ENCODE measurements at places on chromosomes 4 and X. TPM values are rescaled to one million over a fixed set of nuclear protein-coding genes. Genes with fewer than 3 reads are reported as not detected.

DNA sequence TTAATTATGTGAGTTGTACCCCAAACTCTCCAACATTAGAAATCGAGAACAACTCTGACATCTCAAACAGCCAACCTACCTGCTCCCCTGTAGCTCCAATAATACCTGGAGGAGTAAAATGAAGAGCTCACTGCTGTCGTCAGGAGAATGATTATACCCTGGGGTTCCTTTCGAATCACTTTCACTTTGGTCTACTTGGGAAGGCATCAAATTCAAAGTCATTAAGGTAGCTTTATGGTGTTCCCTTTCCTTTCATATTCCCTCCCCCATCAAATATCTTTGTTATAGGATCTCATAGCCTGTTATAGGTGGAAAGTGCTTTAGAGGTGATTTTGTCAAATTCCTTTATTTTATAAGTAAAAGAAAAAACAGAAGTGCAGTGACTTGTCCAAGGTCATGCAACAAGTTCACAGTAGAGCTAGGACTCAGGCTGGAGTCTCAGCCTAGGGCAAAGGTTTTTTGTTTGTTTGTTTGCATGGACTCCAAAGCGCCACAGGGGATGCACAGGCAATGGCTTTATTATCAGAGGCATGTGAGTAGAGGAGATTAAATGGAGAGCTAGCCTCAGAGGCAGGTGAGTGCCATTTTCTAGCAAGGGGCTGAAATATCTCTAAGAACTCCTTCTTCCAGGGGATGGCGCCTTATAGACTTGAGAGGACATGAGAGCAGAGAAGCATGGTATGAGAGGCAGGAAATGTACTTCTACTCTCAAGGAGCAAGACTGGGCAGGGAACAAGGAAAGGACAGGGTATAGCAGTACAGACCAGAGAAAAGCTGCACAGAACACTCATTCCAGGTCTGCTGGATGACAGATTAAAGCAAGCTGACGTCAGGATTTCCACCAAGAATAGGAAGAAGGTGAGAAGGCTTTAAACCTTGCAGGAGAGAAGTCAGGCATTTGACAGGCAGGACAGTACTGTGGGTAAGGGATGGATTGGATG, 262.1 kb upstream of the GPC4 start:
- DNase-seq = no peak

- DNase-seq = no peak
Measured at GRCh38 chrX:38138157-38138891, 82.3 kb downstream of the SRPX start.

- no peak for DNase-seq
Measured at GRCh38 chrX:30224536-30224935, 5.9 kb upstream of the MAGEB3 start.

- DNase-seq = peak; percentile 47
Measured at GRCh38 chr4:97994765-97995465, 148.4 kb downstream of the STPG2 start.

Gene TASL
- total RNA-seq = 0.37 TPM

- DNase-seq = no peak
Measured at GRCh38 chr4:75552452-75552851, 3.4 kb upstream of the ODAPH start.

Gene DMRTC1
- total RNA-seq = not detected

Gene GLRB
- 21.0 TPM for total RNA-seq

Gene ADH7
- not detected for total RNA-seq

Gene NAA15
- 20.1 TPM for total RNA-seq

DNA sequence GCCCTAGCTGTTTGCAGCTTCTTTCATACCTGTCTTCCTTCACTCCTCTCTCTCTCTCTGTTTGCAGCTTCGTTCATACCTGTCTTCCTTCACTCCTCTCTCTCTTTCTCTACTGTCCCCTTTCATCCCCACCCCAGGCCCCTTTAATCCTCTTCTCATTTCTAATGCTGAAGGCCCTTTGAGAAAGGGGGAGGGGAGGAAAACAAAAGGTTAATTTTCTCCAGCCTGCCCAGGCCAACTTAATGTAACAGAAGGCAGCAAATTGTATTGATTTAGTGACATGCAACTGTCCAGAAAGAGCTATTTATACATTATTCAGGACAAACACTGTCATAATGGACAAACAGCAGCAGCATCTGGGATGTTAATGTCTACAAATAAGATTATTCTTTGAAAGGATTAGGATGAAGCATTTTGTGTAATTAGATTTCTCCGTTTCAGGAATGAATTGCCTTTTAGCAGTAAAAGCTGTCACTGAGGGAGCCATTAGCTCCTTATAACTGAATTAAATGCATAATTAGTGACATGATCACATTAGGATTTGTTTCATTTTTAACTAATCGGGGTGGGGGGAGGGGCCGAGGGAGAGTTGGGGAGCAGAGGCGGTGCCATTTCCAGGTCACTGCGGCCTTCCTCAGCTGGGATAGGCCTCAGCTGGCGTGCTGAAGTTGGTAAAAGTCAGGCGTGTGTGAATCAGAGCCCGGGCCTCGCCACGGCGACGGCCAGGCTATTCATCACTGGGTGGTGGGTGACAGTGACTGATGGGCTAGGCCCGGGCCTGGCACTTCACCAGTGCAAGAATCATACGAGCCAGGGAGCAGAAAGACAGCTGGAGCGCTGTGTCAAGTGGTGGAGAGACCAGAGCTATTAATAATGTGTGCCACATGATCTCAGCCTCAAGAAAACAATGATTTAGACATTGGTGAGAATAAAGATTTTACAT, 174.5 kb downstream of the NKX6-1 start:
- peak; percentile 37 for DNase-seq

DNA sequence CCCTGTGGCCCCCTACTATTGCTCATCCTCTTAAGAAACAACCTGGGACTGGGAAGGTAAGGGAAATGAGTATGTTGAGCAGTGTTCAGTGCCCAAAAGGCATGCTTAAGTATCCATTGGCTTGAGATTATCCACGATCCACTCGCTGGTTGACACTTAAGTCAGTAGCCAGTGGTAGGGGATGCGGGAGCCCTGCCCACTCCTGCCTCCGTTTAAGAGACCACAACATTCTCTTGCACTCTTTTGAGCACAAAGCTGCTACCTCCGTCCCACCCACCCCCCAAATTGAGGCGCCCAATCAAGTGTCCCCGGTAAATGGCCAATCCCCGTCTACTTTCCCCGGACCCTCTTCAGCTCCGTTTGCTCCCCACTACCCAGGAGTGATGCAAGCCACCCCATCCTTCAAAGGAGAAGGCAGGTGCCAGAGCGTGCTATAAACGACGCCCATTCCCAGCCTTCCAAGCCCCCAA, 25.0 kb downstream of the UTP14A start:
- DNase-seq = no peak

DNA sequence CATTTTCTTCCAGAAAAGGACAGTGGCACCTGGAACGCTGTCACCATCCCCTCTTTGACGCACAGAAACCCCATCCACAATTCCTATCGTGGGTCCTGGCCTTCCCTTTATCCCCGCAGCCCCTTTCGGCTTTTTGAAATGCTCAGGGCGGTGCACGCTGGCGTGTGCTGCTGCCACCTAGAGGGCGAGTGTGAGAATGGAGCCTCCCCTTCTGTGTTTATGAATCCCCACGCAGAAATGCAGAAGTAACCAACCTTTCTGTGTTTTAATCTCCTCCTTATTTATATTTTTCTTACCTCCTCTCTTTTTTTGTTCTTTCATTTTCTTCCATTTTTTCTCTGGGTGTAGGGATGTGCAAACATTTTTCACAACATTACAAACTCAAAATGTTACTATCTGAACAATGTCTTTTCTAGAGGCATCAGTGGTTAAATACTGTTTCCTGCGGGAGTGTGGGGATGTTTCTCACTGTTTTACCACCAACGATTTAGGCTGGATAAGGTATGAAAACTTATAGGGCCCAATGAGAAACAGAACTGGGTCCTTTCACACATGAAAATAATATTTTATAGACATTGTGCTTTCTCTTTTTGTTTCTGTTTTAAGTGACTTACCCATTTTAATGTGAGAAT, 50.0 kb downstream of the TMA16 start:
- peak; percentile 39 for DNase-seq

Gene TCEAL5
- total RNA-seq = not detected

DNA sequence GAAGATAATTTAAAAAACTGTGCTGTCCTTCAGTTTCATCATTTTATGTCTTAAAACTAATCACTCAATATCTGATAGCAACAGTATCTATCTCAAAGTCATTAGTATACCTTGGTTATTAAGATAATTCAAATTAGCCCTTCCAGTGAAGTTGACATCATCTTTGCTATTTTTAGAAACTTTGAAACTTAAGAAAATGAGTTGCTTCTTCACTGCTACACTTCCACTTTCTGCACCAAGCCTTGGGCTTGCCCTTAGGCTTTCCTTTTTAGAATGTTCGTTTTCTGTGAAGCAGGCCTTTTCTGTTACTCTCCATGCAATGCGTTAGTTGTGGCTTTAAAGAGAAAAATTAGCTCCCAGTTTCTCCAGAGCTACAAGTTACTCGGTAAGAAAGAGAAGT, 4.4 kb upstream of the VAMP7 start:
- DNase-seq = no peak

- DNase-seq = no peak
Measured at GRCh38 chr4:181962321-181962720, 280.9 kb upstream of the TENM3 start.

GRCh38 chrX:15188039-15188438, 81.8 kb downstream of the ASB9 start:
- DNase-seq = no peak

GRCh38 chrX:23052324-23052723, 52.6 kb downstream of the DDX53 start:
- no peak for DNase-seq

Gene AMER1
- total RNA-seq = 5.3 TPM

DNA sequence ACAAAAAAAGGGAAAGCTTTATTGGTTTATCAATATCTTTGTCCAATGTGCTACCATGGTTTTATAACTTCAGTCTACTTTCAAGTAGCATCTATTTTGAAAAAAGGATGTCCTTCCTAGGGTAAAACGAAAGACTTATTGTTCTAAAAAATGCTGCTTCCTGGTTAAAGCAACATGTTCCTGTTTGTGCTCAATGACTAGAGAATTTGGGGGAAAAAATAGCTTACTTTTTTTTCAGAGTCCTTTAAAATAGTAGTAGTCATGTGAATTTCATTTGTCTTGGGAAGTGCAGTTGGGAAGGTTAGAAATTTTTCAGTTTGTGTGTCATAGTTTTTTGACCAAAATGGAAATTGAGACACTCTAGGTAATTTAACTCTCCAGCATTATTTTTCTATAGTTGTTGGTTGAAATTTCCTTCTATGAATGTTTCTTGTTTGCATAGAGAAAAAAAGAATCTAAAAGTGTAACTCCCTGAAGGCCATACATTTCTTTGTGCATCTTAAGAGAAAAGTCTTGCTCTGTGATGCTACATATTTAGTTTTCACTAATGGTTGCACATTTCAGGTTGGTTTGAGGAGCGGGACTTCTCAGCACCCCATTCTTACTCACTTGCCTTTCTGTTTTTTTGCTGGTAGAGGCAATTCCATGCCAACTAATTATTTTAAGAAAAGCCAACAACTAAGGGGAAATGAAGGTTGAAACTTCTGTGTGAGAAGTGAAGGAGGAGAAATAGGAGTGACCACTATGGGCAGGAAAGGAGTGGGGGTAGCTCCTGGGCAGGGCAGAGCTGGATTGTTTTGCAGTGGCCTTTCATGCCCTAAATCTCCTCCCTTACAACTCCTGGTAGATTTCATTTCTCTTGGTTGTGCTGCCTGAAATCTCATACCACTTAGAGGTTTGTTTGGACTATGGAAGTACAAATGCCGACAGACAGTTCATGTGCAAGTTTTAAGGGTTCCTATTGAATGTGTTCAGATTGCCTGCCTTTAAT, 76.4 kb downstream of the RAPGEF2 start:
- no peak for DNase-seq

GRCh38 chr4:5014007-5014682, 5.1 kb downstream of the CYTL1 start:
- DNase-seq = no peak

DNA sequence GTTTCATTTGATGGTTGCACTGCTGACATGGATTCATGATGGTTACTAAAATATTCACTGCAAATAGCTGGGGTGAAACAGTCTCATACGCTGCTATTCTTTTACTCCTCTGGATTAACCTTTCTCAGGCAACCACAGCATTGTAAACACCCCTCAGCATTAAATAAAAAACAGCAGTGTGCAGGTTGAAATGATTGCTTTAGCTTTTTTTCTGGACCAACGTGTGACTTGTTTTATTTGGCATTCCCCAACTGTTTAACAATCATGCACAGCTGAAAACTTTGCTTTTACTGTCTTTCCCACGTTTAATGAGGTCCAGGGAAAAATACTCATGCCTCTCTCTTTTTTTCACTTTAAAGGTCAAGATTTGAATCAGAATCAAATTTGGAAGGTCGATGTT, 490.8 kb downstream of the RAPGEF2 start:
- peak; percentile 14 for DNase-seq

Gene SSX2B
- total RNA-seq = 0.98 TPM

- peak; percentile 18 for DNase-seq
Measured at GRCh38 chr4:11704186-11704830, 275.6 kb upstream of the HS3ST1 start.

GRCh38 chr4:54495091-54495490, 162.7 kb upstream of the KIT start:
- peak; percentile 84 for DNase-seq

DNA sequence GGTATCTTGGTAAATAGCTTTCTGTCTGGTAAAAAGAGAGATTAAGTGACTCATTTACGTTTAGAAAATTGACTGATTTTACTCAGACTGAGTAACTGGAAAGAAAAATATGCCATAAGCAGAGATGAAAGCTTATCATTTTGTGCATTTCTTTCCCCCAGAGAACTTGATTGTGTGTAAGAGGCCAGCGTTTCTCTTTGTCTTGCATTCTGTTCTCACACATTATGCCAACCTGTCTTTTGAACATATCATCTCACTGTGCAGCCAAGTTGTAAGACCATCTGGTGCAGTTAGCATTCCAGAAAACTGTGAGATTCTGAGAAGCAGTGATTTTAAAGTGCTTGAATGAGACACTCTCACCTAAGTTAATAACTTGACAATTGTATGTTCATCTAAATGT, 651.3 kb downstream of the TECRL start:
- DNase-seq = no peak

- no peak for DNase-seq
Measured at GRCh38 chr4:876780-877179, 50.9 kb upstream of the CPLX1 start.

GRCh38 chrX:39196192-39197102, 395.2 kb downstream of the MID1IP1 start:
- DNase-seq = peak; percentile 92

Gene TRIM75
- not detected for total RNA-seq

Gene BBS12
- 4.7 TPM for total RNA-seq

- peak; percentile 21 for DNase-seq
Measured at GRCh38 chrX:121802881-121803412, 755.5 kb downstream of the GLUD2 start.

GRCh38 chr4:74031576-74031975, 6.9 kb downstream of the CXCL3 start:
- DNase-seq = no peak

GRCh38 chr4:5887011-5887360, 5.9 kb downstream of the CRMP1 start:
- no peak for DNase-seq

DNA sequence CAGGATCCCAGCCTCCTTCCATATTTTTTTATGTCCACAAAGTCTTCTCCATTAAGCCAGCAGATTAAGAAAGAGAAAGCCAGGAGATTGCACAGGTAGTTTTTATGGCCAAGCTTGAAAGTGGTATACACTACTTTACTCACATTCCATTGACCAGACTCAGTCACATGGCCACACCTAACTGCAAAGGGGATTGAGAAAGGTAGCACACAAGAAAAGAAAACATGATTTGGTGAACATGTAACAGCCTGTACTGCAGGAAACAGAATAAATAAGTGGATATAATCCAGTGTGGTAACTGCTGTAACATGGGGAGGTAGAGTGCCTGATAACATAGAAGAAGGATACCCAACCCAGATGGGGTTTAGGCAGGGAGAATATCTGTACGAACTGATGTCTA, 43.9 kb downstream of the HOPX start:
- no peak for DNase-seq
